ENCODE measurements at places on chromosomes 11 and 22. TPM values are rescaled to one million over a fixed set of nuclear protein-coding genes. Genes with fewer than 3 reads are reported as not detected.

- no peaks in the 10 kb centered on the region for H3K4me1 ChIP-seq
- H3K4me3 ChIP-seq: no peak overlapping the region
- no peaks in the 10 kb centered on the region for H3K27me3 ChIP-seq
- H3K27ac ChIP-seq: no peak overlapping the region
- no peaks in the 10 kb centered on the region for H3K36me3 ChIP-seq
- DNase-seq: no peak
These were observed 26.5 kb downstream of the TRIM77 start for GRCh38 chr11:89736566-89736965.

Gene APOC3
- total RNA-seq: not detected

DNA sequence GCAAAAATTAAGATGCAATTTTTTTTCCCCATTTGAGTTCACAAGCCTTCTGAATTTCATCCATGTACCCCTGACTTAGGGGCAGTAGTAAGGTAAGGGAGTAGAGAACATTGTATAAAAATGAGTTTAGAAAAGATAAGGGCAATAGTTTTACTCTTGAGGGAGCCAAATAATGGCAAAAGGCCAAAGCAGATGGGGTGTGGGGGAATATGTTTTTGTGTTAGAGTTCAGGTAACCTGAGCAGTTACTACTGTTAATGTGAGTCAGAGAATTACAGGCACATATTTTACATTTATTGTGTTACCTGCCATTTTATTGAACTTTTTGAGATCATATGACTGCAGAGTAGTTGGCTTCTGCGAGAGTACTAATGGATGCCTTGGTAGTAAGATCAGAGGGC lies 3.1 kb downstream of the EED start:
- H3K4me3 ChIP-seq: peak overlapping the region; percentile 78
- DNase-seq: peak; percentile 65
- H3K27ac ChIP-seq: peak overlapping the region; percentile 90
- peaks cover 43% of the 10 kb centered on the region for H3K36me3 ChIP-seq
- peaks cover 75% of the 10 kb centered on the region for H3K4me1 ChIP-seq

Gene CHRM1
- total RNA-seq: not detected

Gene MS4A8
- total RNA-seq: not detected

Gene POU2AF1
- total RNA-seq: 894 TPM

- peak overlapping the region; percentile 99 for H3K27ac ChIP-seq
- peak overlapping the region; percentile 40 for H3K4me3 ChIP-seq
- peaks cover 96% of the 10 kb centered on the region for H3K4me1 ChIP-seq
- peaks cover 23% of the 10 kb centered on the region for H3K36me3 ChIP-seq
These were observed 53.6 kb downstream of the PTPRJ start for GRCh38 chr11:48033918-48034341.

- no peaks in the 10 kb centered on the region for H3K4me1 ChIP-seq
- no peak overlapping the region for H3K27ac ChIP-seq
- H3K36me3 ChIP-seq: no peaks in the 10 kb centered on the region
- no peaks in the 10 kb centered on the region for H3K27me3 ChIP-seq
These were observed 817.0 kb downstream of the NTM start for GRCh38 chr11:132187386-132187785.

DNA sequence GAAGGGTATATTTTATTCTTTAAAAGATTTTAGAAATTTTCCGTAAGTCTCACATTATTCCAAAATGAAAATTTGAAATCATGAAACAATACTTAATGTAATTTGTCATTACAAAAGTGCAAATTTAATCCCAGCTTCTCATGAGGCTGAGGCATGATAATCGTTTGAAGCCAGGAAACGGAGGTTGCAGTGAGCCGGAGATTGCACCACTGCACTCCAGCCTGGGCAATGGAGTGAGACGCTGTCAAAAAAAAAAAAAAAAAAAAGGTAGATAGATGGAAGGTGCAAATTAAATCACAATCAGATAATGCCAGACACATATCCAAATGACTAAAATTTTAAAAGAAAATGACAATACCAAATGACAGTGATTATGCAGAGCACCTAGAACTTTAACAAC lies 644.2 kb downstream of the FAM181B start:
- no peak overlapping the region for H3K27ac ChIP-seq
- no peak overlapping the region for H3K4me3 ChIP-seq
- no peaks in the 10 kb centered on the region for H3K36me3 ChIP-seq
- no peak for DNase-seq
- H3K4me1 ChIP-seq: peaks cover 5% of the 10 kb centered on the region

DNA sequence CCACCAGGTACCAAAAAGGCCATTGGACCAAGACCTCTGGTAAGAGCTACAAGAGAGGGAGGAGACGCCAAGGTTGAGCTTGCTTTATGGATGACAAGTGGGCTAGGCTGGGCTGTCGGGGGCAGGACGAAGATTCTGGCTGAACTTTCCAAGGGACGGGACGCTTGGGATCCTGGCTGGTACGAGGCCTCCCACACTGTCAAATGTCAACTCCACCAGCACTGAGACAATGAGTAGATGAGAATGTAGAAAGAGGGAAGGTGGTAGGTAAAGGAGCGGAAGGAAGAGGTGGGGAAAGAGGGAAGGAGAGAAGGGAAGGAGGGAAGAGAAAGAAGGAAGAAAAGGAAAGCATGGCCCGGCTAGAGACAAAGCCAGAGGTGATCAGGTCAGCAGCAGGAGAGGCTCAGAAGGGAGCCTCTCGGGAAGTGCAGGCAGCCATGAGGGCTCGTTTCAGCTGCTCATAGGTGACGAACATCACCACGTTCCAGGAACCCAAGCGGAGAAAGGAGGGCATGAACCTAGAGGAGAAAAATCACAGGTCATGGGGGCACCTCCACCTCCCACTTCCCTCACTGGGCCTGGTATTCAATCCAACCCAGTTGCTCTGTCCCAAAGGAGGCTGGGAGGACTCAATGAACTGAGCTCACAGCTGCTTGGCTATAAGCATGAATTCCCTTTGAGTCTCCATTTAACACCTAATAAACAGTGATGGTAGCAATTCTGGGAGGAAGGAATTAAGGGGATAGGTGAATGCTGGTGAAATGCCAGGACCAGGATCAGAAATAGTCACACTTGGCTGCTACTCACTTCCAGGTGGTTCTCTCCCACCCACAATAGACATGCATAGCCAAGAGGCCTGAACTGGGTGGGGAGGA lies 7.8 kb downstream of the UCP2 start:
- no peak overlapping the region for H3K4me3 ChIP-seq
- no peaks in the 10 kb centered on the region for H3K27me3 ChIP-seq
- H3K4me1 ChIP-seq: peaks cover 84% of the 10 kb centered on the region
- H3K36me3 ChIP-seq: peaks cover 53% of the 10 kb centered on the region
- no peak overlapping the region for H3K27ac ChIP-seq

Gene PLAAT2
- total RNA-seq: not detected

DNA sequence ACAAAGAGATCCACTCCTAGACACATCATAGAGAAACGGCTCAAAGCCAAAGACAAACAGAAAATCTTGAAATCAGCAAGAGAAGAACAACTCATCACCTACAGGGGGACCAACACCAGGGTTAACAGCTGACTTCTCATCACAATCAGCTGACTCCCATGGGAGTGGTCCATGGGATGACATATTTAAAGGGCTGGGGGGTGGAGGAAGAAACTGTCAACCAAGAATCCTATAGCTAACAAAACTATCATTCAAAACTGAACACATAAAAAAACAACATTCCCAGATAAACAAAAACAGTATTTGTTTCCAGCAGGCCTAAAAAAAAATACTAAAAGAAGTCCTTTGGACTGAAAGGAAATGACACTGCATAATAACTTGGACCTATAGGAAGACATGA lies 86.7 kb downstream of the APOL5 start:
- no peak overlapping the region for H3K4me3 ChIP-seq
- H3K27ac ChIP-seq: no peak overlapping the region
- no peak for DNase-seq
- H3K36me3 ChIP-seq: 0 out of 2 replicates have a peak, but pooled peaks cover 3% of the 10 kb centered on the region

Gene PANX2
- total RNA-seq: not detected

DNA sequence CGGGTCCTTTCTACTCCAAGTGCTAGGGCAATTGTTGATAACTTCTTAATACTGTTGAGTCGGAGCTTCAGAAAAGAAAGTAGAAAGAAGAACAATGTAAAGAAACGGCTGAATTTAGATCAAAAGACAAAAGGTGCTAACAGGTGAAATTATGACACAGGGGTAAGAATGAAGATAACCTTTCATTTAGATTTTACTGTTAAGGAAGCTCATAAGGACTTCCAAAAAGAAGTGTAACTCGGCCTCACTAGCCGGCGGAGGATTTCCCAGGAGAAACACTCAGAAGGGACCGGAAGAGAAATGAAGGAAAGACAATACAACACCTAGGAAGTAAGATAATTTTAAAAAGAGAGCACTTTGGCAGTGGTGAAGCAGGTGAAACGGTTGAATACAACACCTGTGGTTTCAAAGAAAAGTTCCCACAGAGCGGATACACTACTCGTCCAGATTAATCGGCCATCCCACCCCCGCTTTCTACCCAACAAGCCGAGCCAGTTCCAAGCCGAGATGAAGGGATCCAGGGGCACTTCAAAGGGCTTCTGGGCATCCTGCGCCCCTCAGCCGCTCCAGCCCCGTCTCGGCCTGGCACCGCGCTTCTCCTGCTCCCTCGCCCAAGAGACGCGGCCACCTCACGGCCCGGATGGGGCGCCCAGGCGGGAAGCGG lies 737 bp downstream of the PPP2R1B start:
- peak; percentile 80 for DNase-seq
- peaks cover 41% of the 10 kb centered on the region for H3K36me3 ChIP-seq
- no peaks in the 10 kb centered on the region for H3K27me3 ChIP-seq
- peaks cover 32% of the 10 kb centered on the region for H3K4me1 ChIP-seq
- H3K4me3 ChIP-seq: peak overlapping the region; percentile 63

All from Karpas-422 (cell line).